ENCODE measurements at places on chromosomes 1 and 21.

GRCh38 chr1:61093525-61094137 is 11.3 kb downstream of the NFIA start:
- no peak for DNase-seq

- peak; percentile 48 for DNase-seq
Measured at GRCh38 chr1:16082283-16083038, 9.0 kb upstream of the FAM131C start.

- no peak for DNase-seq
Measured at GRCh38 chr1:240462766-240463395, 149.1 kb downstream of the GREM2 start.

DNA sequence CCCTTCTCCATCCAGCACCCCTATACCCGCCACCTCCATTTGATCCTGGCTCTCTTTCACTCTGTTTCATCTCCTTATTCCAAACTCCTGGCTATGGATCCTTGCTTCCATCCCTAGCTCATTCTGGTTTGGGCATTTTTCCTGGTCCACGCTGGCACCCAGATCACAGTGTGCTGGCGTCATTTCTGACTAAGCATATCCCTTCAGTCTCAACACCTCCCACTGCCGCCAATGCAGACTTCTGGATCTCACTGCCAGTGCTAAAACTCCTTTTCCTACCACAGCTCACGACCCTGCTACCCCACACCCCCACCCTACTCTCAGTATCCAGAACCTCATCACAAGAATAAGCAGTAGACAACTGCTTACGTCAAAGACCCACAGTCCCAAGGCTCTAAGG is 16.3 kb downstream of the SEC16B start:
- no peak for DNase-seq

GRCh38 chr1:223156343-223156742 is 13.3 kb upstream of the TLR5 start:
- DNase-seq: no peak

All from stimulated activated CD4-positive, alpha-beta T cell treated with anti-CD3 and anti-CD28 coated beads, TNF-alpha, amount 100 ng/mL, for 48 hours (primary cell).